ENCODE measurements at places on chromosomes 7 and 10.

- no peak for DNase-seq
These were observed 22.8 kb downstream of the ARL5B start for GRCh38 chr10:18681971-18682411.

- DNase-seq: no peak
These were observed 91.0 kb downstream of the PTPRE start for GRCh38 chr10:127997937-127998336.

DNA sequence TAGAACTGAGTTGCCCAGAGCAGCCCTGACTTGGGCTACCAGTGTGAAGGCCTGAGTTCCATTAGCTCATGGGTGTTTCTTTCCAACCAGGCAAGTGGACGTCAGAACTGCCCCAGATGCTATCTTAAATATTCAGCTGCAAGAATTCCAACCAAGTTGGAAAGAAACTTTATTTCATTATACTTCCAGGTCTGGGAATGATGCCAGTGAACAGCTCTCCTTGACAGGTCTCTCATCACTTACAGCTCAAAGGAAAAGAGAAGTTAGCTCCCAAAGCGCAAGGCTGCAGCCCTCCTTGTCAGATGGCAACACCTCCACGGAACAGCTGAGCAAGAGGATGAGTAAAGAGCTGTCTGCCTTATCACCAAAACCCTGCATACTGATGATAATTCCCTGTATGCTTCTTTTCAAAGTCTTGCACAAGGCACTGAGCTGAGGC lies 255.5 kb upstream of the AOAH start:
- no peak for DNase-seq

- peak; percentile 5 for DNase-seq
These were observed 273.7 kb upstream of the KLF14 start for GRCh38 chr7:131007439-131008330.

DNA sequence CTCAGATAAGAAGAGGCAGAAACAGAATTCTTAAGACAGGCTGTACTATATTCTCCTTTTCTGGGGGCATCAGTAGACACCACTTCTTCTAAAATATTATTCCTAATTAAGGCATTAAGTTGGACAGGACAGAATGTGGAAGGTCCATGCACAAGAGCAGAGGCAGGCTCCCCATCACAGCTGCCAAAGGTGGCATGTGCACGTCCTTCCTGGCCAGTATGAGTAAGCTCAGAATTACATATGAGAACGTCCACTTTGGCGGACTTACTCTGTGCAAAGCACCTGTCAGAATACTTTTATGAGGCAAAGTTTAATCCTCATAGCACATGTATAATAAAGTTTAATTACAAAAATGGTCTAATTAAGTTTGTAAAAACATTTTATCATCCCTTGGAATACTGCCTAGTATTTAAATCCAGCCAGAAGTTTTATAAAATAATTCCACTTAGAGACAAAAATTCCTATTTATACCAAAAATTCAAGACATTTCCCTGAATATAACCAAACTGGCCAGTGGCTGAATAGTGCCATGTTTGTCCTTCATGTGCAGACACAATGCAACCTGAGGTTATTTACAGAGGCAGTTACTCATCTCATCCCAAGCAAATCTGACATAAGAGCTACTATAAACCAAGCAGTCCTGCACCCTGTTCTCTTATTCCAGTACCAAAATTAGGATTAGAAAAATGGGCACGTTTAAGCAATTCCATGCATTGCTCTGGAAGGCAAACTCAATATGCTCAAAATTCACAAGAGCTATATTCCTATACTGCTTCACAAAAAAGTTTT lies 65.5 kb downstream of the CACUL1 start:
- DNase-seq: no peak

- no peak for DNase-seq
These were observed 13.2 kb downstream of the CHST12 start for GRCh38 chr7:2416650-2417049.

GRCh38 chr7:25149836-25150235 lies 24.8 kb upstream of the CYCS start:
- DNase-seq: no peak

DNA sequence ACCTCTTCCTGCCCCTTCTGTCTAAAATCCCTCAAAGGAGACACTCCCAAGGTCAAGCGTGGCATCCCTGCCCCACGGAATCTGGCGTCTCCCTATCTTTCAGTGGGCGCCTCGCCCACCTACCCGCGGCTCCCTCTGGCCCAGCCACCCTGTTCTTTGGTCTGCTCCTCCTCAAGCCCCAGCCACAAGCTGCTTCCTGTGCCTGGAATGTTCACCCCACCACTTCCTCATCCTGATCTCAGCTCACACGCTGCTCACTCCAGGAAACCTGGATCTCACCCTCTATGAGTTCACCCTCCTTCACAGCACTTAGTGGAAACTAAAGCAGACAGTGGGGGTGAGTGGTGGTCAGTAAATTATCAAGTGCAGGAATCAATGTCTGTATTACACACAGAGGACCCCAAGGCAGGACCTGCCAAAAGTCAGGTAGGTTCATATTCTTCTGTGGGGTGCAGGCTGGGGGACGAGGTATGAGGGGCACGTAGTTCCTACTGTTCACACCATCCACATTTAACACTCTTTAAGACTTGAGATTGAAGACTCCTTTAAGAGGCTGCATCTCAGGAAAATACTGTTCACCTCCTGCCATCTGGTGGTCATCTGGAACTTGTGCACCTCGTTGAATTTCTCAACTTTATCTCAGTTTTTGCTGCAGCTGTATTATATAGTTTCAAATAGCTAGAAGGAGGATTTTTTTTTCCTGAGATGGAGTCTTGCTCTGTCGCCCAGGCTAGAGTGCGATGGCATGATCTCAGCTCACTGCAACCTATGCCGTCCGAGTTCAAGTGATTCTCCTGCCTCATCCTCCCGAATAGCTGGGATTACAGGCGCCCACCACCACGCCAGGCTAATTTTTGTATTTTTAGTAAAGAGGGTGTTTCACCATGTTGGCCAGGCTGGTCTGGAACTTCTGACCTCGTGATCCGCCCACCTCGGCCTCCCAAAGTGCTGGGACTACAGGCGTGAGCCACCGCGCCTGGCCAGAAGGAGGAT lies 166.6 kb downstream of the ARHGAP21 start:
- DNase-seq: no peak

DNA sequence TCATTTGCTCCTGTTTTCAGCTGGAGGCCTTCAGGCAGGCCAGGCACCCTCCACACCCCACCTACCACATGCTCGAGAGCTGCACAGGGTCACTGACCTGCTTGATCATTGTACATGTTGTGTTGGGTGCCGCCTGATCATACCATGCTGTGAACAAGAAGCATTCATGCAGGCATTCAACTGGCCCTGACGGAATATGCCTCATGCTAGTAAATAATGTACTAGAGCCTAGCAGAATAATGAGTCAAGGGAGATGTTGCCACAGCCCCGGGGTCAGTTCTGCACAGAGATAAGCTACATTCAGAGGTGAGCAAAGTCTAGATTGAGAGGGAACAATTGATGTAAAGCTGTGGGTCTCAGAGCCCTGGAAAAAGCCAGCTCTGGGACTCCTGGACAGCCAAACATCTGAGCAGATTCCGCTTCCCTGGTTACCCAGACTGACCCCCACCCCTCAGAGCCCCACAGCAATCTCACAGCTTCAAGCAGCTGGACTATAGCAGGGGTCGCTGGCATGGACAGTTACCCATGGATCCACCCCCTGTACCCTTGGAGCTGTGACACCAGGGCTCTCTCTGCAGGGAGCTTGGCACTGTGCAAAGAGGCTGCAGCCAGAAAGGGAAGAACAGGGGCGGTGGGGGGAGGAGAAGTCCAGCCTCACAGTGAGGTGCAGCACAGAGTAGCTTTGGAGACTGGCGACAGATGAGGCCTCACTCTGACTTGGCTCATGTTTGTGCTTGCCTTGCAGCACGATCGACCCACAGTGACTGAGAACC lies 86.6 kb downstream of the FRMPD2 start:
- no peak for DNase-seq

DNA sequence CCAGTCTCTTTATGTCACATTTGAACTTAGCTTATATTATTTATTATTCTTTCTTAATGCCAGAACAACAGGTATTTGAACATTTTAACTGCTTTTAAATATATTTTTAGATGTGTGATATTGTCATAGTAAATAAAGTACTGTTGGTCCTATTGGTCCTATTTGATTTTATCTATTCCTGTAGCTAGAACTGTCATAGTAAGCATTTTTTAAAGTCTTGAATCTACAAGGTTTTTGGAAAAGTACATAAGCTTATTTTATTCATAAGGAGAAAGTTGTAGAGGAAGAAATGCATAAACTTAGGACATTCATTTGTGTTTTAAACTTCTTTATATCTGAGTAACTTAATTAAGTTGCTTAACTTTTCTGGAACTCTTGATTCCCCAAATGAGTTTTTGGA lies 136.0 kb downstream of the PHF14 start:
- DNase-seq: no peak

DNA sequence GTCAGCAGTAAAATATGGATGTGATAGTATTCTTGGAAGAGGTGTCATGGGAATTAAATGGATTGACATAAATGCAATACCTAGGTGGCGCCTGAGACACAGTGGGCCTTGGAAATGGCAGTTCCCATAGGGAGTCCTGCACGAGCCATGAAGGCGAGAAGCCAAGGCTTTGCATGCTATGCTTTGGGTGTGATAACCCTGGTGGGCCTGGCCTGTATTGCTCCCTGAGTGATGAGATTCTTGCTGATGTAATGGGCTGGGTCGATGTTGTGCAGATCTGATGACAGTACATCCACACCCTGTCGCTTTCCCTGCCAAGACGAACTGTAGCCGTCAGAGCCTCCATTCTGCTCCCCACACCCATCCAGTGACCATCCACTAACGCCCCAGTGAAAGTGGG lies 46.4 kb downstream of the CREB5 start:
- DNase-seq: no peak

DNA sequence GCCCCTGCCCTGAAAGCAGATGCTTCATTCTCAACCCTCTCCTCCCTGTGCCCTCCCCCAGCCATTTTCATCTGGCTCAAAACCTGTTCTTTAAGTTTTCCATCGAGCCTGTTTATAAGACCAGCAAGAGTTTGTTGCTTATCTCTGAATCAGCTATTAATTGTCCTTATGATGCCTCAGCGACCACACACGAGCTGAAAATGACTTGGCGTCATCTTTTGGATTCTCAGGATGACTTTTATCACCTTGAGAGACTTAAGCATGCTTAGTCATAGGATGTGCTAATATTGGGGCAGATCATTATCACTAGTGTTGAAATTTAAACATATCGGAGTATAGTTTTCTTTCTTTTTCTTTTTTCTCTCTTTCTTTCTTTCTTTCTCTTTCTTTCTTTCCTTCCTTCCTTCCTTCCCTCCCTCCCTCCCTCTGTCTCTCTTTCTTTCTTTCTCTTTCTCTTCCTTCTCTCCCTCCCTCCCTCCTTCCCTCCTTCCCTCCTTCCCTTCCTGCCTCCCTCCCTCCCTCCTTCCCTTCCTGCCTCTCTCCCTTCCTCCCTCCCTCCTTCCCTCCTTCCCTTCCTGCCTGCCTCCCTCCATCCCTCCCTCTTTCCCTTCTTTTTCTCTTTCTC lies 184.5 kb downstream of the PHTF2 start:
- DNase-seq: no peak

DNA sequence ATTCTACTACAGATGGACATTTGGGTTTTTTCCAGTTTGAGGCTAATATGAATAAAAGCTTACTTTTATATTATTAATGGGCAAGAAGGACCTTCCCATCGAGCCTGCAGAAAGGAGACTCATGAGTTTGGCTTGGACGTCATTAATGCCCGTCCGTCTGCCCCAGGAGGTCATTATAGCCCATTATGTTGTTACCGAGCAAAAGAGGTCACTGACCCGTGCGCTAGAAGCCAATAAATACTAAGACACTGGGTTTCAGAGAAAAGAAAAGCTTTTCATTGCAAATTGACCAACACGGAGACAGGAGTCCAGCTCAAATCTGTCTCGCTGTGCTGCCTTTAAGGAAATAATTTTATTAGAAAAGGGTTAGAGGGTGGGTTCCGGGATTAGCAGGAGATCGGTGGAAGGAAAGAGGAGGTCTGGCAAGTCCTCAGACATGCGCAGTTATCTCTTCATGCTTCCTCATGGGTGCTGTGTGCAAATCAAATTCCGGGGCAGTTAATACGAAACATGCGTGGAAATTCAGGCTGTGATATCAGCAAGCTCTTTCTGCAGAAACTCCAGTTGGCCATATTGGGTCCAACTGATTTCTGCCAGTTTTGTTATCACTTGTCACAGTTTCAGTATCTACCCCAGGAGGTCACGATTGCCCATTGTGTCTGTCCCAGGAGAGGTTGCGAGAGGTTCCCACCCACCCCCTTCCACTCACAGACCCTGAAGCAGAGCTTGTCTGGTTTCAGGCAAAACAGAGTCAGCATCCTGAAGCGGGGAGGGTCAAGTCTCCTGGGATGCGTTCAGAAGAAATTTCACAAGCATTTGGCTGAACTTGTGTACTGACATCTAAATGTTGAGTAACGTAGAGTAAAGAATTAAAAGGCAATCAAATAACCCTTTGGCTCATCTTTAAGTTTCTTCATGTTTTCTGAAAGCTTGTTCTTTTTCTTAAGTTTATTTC lies 1.1 kb upstream of the GALNTL5 start:
- DNase-seq: no peak

- DNase-seq: no peak
These were observed 180.9 kb downstream of the CTTNBP2 start for GRCh38 chr7:117692338-117692737.

DNA sequence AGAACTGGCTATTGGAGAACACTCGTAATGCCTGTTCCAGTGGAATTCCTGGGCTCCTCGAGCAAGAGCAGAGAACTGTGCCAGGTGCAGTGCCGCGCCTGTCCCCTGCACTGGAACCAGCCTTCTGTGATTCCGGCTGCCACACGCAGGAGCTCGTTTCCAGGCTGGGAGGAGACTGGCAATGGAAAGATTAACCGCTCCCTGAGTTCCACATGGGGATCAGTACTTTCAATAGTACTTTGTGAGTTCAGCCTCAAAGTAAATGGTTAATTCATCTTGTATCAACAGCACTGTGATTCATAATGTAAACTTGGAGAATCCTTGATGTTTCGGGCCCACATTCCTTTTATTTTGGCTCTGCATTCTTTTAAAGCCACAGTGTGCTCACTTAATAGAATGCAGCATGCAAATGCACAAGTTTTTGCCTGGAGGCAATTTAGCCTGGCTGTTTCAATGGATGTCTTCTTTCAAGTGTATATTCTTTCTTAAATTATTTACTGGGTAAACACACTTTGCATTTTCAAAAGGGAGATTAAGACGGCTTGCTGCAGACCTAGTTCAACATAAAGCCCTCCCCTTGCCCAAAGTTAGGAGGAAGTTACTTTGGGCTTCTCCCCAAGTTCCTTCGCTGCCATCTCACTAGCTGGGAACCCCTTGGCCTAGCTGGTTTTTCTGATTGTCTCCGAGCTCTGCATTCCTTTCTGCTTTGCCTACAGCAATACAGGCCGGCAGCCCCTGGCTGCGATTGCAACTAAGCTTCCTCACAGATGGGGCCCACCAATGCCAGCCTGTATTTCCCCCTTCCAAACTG lies 138.1 kb upstream of the TCF7L2 start:
- no peak for DNase-seq
